Activated naive CD4-positive, alpha-beta T cell (primary cell): ENCODE measurements at places on chromosomes 1 and 21.

DNA sequence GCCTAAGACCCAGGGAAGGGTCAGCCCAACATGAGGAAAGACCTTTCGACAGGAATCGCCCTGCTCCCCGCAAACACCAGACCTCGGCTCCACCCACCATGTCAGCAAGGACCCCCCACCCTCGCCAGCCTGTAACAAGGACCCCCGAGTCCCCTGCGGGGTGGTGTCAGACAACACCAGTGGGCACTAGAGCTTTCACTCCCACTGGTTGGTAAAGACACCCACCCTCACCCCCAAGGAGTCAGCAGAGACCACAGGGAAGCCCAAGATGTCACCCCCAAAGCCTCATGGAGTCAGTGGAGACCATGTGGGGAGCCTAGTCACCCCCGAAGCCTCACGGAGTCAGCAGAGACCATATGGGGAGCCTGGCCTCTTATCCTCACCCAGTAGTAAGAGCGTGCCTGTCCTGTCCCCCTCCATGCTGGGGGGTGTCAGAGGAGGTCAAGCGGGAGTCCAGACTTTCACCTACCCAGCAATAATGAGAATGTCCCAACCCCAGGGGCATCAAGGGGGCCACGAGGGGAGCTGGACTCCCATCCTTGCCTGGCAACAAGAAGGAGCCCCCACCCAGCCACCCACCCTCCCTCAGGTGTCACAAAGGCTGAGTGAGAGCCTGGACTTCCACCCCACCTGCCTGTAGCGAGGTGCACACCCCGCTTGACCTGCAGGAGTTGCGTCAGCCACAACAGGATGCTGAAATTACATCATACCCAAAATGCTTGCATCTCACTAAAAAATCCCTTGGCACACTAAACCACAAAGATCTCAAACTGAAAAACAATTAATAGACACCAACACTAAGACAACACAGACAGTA, 24.8 kb downstream of the SLC19A1 start:
- DNase-seq = no peak

GRCh38 chr1:46188295-46189030, 9.8 kb downstream of the POMGNT1 start:
- no peak for DNase-seq

DNA sequence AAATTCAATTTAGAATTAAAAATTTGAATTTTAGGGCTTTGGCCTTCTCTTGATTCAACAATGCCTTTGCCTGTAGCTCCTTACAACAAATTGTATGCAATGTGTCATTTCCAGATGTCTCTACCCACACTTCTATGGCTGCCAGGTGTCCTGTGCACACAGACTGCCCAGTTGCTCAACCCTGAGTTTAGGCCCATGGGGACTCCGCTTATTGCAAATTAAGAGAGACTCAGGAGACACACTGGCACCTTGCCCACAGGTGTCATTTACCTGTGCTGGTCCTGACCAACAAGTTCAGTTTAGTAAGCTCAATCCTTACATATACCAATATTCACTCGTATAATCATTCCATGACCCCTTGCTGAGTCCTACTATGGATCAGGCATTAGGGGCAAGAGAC, 236.1 kb downstream of the OMA1 start:
- DNase-seq = no peak

DNA sequence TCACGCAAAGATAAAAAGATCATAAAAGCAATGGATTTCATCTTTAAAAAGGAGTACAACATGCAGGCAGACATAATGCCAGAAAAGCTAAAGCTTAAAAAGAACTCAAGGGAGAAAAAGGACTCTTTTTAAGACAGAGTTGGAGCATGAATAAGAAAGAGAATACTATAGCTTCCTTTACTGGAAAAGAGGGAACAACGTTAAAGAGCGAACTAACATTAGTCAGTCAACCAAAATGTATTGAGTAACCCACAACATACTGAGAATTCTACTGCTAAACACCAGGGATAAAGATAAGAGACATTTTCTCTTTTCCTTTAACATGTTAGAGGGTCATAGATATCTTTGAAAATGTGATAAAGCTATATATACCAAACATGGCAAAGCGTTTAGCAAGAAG, 182.0 kb downstream of the DUSP10 start:
- DNase-seq = no peak

GRCh38 chr1:156709031-156709430, 3.6 kb upstream of the CRABP2 start:
- DNase-seq = no peak
